ENCODE measurements at places on chromosomes 2 and 18.

GRCh38 chr2:156429211-156429610 lies 7.0 kb upstream of the GPD2 start:
- DNase-seq = no peak

DNA sequence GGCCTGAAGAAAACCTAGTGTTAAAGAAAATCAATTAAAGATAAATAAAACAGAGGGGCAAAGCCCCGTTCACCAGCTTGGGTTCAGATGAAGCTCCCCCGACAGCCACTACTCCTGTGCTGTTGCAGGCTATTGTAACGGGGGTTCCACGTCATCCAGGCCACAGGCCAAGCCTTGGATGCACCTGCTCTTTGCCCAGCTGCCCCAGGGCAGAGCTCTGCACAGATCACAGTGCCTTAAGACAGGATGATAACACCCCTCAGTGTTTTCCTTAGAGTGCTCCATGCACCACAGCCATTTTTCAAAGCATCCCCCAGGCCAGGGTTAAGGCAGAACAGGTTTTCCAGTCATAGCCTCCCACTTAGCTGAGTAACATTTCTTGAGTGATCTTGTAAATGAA lies 32.0 kb downstream of the FASTKD2 start:
- no peak for DNase-seq

DNA sequence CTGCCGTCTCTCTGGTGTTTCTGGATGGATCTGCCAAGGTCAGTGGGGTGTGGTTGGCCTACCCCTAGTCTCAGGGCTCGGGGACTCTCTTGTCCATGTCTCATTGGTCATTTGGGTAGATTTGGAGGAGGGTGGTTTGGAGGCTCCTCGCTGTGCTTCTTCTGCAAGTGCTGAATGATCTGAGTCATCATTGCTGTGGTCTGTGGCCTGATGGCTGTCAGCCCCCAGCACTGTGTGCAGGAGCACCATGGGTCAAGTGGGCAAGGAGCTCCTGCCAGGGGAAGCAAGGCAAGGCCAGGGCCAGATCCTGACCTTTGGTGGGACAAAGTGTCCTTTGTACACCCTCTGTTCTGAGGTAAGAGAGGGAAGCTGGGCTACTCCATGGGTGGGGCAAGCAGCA lies 221.8 kb downstream of the FHOD3 start:
- no peak for DNase-seq

DNA sequence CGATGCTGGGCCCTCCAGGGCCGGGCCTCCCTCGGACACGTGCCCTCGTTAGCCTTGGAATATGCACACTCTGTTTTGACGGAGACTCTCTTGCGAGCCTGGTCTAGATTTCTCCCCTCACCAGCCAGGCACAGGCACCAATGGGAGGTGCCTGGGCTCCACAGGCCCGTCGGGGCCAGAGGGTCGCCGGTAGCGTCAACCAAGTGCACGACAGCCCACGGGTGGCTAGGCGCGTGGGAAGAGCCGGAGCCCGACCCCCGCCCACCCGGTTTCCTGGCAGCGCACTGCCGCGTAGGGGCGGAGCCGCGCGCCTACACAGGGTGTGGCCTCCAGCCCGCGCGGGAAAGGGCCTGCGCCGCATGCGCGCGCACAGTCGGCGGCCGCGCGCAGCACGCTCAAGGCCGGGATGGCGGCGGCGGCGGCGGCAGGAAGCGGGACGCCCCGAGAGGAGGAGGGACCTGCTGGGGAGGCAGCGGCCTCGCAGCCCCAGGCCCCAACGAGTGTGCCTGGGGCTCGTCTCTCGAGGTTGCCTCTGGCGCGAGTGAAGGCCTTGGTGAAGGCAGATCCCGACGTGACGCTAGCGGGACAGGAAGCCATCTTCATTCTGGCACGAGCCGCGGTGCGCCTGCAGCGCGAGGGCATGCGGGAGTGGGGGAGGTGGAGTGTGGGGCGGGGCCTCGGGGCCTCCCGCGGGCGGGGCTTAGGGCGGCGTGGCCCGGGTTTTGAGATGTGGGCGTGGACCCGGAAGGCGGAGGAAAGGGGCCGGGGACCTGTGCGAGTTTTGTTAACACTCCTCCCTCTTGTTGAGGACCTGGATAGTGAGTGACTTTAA lies at the start of gene POLE4:
Gene POLE4, plus strand, starts transcription at position 370 of the 832 bp plus-strand sequence. Its CDS starts 37 bp downstream, at position 407.
- DNase-seq = peak; percentile 94

DNA sequence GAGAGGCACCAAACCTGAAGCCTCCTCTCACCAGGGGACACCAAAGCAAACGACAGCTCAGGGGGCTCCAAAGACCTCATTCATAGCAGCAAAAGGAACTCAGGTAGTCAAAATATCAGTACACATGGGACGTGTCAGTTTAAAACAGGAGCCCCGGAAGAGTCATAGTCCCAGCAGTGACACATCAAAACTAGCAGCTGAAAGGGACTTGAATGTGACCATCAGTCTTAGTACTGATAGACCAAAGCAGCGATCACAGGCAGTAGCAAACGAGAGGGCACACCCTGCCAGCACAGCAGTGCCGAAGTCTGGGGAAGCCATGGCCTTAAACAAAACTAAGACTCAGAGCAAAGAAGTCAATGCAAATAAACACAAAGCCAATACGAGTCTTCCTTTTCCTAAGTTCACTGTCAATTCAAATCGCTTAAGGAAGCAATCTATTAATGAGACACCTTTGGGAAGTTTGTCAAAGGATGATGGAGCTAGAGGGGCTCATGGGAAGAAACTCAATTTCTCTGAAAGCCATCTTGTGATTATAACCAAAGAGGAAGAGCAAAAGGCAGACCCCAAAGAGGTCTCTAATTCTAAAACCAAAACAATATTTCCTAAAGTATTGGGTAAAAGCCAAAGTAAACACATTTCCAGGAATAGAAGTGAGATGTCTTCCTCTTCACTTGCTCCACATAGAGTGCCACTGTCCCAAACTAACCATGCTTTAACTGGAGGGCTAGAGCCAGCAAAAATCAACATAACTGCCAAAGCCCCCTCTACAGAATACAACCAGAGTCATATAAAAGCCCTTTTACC lies 1.2 kb downstream of the GALNT5 start:
- DNase-seq = no peak

DNA sequence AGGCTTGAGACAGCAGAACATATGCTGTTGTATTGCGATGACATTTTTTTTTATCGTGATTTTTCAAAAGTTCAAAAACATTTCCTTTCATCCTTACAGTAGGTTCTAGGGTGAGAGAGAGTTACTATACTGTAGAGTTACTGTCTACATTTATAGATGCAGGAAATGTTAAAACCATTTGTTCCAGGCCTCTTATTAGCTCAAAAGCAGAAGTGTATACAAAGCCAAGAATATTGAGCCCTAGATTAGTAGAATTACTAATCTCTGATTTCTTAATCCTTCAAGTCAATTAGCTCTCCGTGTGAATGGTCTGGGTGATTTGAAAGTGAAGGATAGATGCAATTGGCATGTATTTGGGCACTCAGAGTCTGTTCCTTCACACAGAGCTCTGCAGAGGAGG lies 73.1 kb downstream of the MAPRE2 start:
- DNase-seq = no peak

DNA sequence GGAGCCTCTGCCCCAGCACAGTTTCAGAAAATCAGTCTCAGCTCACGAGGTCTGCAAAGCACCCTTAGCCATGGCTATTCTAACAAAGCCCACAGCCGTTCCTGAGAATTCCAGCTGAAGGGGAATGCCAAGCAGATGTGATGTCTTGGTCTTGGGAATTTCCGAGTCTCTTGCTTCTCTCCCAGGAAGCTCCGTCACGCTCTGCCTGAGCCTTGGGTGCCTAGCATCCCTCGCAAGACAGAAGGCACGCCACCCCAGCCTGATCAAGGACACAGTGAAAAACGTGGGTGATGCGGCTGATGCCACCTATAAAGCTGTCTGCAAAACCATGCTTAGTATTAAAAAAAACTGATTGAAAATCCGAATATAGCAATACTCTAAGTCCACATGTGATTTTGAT lies 254.6 kb downstream of the SH3BP4 start:
- no peak for DNase-seq

GRCh38 chr2:61710711-61711110 lies 143.1 kb downstream of the FAM161A start:
- no peak for DNase-seq

DNA sequence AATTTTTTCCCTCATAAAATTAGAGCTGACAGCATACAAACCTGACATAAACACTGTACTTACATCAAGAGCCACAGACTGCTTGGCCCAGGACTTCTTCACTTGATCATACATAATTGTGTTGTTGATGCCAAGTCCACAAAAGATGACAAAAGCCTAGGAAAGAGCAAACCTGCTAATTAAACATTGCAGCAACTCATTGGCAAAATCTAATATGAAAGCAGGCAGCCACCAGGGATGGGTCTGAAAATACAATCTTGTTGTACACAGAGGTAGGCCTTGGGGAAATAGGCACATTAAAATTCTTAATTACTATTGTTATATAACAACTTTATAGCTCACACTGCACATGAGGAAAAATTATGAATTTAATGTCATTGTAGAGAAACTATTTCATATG lies 255.8 kb downstream of the PDE11A start:
- DNase-seq = no peak

- DNase-seq = no peak
Observed at GRCh38 chr2:25050128-25050527, 8.3 kb downstream of the EFR3B start.

DNA sequence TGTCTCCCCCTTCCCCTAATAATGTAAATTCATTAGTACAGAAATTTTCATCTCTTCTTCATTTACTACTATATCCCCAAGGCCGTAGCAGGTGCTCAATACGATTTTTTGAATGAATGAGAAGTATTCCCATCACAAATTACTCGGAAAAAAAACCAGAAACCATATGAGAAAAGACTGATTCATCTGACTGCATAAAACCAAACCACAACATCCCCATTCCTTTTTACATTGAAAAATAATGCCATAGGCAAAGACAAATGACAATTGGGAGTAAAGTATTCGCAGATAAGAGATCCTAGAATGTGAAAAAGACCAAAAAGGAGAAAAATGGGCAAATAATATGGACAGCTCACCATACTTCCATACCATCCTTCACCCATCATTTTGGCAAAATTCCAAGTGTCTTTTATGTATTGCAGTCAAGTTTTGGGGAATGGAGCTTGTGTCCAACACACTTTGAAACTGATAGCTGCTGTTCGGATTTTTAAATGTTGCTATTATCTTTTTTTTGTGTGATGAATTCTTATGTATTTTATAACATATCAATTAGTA lies 1.5 kb downstream of the ZC3H8 start:
- no peak for DNase-seq

DNA sequence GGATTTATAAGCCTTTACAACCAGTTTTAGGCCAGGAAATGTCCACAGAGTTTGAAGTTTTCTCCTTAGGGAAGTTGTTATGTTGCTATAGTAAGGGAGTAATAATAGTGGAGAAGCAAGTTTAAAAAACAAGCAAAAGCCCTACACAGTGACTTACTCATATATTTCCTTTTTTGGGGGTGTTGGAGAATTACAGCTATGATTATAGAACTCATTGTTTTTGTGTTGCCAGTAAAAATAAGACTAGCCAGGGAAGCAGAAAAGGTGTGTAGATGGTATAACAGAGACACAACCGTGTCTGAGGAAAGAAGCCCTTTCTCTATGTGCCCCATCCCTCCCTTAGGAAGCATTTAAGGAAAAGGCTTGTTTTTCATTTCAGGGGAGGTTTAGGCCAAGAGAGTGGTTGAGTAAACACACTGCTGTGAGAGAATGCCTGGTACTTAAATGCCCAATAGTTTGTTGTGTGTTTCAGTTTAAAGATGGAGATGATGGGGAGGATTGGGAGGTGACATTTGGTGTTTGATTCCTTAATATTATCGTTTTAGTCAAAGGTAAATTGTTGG lies 2.3 kb downstream of the VAPA start:
- DNase-seq = no peak

DNA sequence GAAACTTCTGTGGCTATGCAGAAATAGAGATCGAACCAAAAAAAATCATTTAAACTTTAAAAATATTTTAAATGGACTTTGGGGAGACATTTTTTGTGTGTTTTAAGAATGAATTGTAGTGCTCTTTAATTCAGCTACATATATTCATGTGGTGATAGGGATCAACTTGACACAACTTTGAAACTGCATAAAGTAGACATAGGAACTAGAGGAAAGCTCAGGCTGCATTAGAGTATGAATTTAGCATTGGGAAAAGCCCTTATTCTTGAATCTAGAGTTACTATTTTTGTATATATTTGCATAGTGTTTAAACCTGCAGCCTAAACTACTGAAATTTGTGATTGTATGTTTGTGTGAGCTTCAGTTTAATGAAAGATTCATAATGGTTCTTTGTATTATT lies 78.3 kb downstream of the SLC39A10 start:
- DNase-seq = no peak

DNA sequence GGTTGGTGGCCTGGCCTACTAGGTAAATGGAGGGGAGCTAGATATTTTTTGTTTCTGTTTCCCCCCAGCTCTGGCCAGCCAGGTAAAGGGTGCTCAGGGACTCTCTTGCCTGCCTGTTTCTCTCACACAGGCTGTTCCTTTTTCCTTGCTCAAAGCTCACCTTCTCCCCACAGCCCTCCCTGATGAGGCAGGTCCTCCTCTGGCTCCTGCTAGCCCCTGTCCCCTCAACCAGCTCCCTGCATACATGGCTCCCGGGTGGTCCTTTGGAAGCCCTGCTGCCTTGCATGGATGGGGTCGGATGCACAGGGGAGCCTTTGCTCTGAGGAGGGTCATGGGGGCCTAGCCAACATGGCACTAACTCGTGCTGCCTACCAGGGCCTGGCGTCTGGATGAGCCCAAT lies 27.8 kb downstream of the DYSF start:
- no peak for DNase-seq

GRCh38 chr2:95296011-95296410 lies 1.1 kb upstream of the KCNIP3 start:
- DNase-seq = no peak

DNA sequence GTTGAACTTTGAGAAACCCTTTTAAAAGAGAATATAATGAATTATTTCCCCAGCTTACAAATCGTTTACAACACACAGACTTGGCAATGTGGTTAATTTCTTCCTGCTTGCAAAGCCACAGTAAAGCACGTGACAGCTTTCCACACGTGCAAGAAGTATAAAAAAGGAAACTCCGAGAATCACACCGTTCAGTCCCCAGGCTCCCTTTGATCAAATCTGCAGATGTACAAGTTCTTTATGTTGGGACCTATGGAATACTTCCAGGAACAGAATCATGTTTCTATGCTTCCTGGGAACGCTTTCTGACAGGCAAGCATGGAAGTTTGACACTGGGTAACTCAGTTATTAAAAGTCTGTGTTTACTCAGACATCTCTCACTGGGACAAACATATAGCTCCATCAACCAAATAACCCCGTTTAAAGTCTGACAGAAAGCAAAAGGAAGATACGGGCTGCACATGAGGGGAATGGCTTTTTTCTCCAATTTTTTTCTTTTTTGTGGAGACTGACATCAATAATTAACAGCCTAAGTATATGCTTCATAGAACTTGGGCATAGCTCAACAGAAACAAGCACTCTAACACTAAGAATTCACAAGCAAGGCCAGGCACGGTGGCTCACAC lies 134.8 kb downstream of the EIPR1 start:
- no peak for DNase-seq

DNA sequence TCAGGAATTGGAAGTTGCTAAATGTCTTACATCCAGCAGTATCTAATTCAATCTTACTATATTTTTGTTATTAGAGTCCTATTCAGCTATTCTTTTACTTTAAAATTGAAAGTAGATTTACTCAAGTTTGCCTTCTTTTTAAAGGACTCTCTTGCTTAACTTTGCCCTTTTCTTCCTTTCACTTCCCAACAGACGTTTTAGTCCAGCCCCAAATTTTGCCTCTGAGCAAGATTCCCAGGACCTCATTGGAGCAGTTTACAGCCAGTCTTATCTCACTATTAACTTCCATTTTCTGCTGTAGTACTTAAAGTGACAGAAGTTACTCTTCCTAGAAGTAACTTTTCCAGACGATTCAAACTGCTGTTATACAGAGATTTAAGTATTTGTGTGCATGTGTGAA lies 1.7 kb upstream of the PRKD3 start:
- DNase-seq = no peak
